Dermis microvascular lymphatic vessel endothelial cell (primary cell): ENCODE measurements at places on chromosomes 1 and 21. TPM values are rescaled to one million over a fixed set of nuclear protein-coding genes. Genes with fewer than 3 reads are reported as not detected.

The CHIT1 gene
- not detected in 2 replicates for total RNA-seq

The KRTAP21-2 gene
- total RNA-seq, result not detected in 2 replicates

The HAO2 gene
- under 0.01 TPM in 1 of 2 replicates, not detected in the other for total RNA-seq

The AGRN gene
- 49.3 and 77.5 TPM in 2 replicates for total RNA-seq

The SRSF4 gene
- total RNA-seq, result 25.3 and 28.7 TPM in 2 replicates

The ZNF648 gene
- total RNA-seq, result not detected in 2 replicates

The CFAP141 gene
- total RNA-seq, result not detected in 2 replicates

The MAP1LC3C gene
- under 0.01 TPM in 1 of 2 replicates, not detected in the other for total RNA-seq

The OR2T33 gene
- not detected in 2 replicates for total RNA-seq

The NAXE gene
- 53.1 and 55.3 TPM in 2 replicates for total RNA-seq

The C1orf226 gene
- total RNA-seq, result under 0.01 and 0.13 TPM in 2 replicates

The FLG2 gene
- not detected in 2 replicates for total RNA-seq

The ZBTB8B gene
- total RNA-seq, result under 0.01 TPM in 2 replicates

The KRTAP13-2 gene
- total RNA-seq, result not detected in 2 replicates

The KPRP gene
- not detected in 2 replicates for total RNA-seq

The CLDN19 gene
- not detected in 2 replicates for total RNA-seq

The PCP4L1 gene
- total RNA-seq, result not detected in 2 replicates

The LCE6A gene
- total RNA-seq, result not detected in 2 replicates

The SYT11 gene
- 14.2 and 20.3 TPM in 2 replicates for total RNA-seq

The C1orf105 gene
- total RNA-seq, result not detected in 2 replicates

The TMPRSS2 gene
- total RNA-seq, result not detected in 2 replicates

The ADORA3 gene
- 0.13 TPM in 1 of 2 replicates, not detected in the other for total RNA-seq

The RPE65 gene
- not detected in 2 replicates for total RNA-seq

The TRAF3IP3 gene
- total RNA-seq, result not detected in 2 replicates

The ESPN gene
- total RNA-seq, result 0.90 and 1.3 TPM in 2 replicates

The S100A7A gene
- not detected in 2 replicates for total RNA-seq

The CCDC185 gene
- not detected in 2 replicates for total RNA-seq

The PTPN7 gene
- total RNA-seq, result 0.13 TPM in 2 replicates

The PTGS2 gene
- 2.2 and 19.5 TPM in 2 replicates for total RNA-seq

The TMPRSS15 gene
- total RNA-seq, result not detected in 2 replicates

The SNIP1 gene
- 10.1 and 16.2 TPM in 2 replicates for total RNA-seq

The SLC19A2 gene
- total RNA-seq, result 2.3 and 2.4 TPM in 2 replicates

The ANKRD34A gene
- total RNA-seq, result under 0.01 TPM in 2 replicates

The OR6K3 gene
- total RNA-seq, result not detected in 2 replicates

The CD164L2 gene
- not detected in 2 replicates for total RNA-seq

The PPM1J gene
- 0.64 and 0.76 TPM in 2 replicates for total RNA-seq

The TMEM52 gene
- total RNA-seq, result 0.13 TPM in 2 replicates

The DDR2 gene
- 2.1 and 10.8 TPM in 2 replicates for total RNA-seq

The KCNJ9 gene
- total RNA-seq, result not detected in 2 replicates

The BTBD8 gene
- 1.3 and 2.3 TPM in 2 replicates for total RNA-seq

The OR2T2 gene
- not detected in 2 replicates for total RNA-seq

The ADCY10 gene
- total RNA-seq, result under 0.01 and 0.13 TPM in 2 replicates

The CD1D gene
- total RNA-seq, result 0.13 TPM in 1 of 2 replicates, not detected in the other

The ZSWIM5 gene
- total RNA-seq, result 3.7 and 14.7 TPM in 2 replicates

The E2F2 gene
- total RNA-seq, result 1.4 and 1.9 TPM in 2 replicates

The TTLL10 gene
- total RNA-seq, result not detected in 2 replicates

The OR2M5 gene
- not detected in 2 replicates for total RNA-seq

The PTGFR gene
- 0.13 TPM in 2 replicates for total RNA-seq

The ASCL5 gene
- not detected in 2 replicates for total RNA-seq

The VSIG8 gene
- not detected in 2 replicates for total RNA-seq

The TNNI3K gene
- total RNA-seq, result 0.13 TPM in 1 of 2 replicates, not detected in the other

The CA14 gene
- total RNA-seq, result not detected in 2 replicates

The NKAIN1 gene
- total RNA-seq, result under 0.01 TPM in 1 of 2 replicates, not detected in the other

The ERICH3 gene
- not detected in 2 replicates for total RNA-seq

The WNT9A gene
- total RNA-seq, result 0.64 and 0.76 TPM in 2 replicates

The GLMP gene
- total RNA-seq, result 52.4 and 80.7 TPM in 2 replicates

The PADI1 gene
- total RNA-seq, result under 0.01 and 0.13 TPM in 2 replicates
